ENCODE measurements at places on chromosomes 5 and 9.

DNA sequence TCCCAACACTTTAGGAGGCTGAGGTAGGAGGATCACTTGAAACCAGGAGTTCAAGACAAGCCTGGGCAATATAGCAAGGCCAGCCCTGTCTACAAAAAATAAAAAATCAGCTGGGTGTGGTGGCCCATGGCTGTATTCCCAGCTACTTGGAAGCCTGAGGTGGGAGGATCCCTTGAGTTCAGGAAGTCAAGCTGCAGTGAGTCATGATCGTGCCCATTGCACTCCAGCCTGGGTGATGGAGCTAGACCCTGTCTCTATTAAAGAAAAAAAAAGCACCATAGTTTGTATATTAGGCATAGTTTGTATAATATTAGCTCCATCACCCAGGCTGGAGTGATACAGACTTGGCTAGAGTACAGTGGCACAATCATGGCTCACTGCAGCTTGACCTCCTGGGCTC, 9.6 kb upstream of the NME5 start:
- no peak for DNase-seq

- DNase-seq = no peak
Measured at GRCh38 chr9:125492719-125493118, 214.3 kb downstream of the MAPKAP1 start.

DNA sequence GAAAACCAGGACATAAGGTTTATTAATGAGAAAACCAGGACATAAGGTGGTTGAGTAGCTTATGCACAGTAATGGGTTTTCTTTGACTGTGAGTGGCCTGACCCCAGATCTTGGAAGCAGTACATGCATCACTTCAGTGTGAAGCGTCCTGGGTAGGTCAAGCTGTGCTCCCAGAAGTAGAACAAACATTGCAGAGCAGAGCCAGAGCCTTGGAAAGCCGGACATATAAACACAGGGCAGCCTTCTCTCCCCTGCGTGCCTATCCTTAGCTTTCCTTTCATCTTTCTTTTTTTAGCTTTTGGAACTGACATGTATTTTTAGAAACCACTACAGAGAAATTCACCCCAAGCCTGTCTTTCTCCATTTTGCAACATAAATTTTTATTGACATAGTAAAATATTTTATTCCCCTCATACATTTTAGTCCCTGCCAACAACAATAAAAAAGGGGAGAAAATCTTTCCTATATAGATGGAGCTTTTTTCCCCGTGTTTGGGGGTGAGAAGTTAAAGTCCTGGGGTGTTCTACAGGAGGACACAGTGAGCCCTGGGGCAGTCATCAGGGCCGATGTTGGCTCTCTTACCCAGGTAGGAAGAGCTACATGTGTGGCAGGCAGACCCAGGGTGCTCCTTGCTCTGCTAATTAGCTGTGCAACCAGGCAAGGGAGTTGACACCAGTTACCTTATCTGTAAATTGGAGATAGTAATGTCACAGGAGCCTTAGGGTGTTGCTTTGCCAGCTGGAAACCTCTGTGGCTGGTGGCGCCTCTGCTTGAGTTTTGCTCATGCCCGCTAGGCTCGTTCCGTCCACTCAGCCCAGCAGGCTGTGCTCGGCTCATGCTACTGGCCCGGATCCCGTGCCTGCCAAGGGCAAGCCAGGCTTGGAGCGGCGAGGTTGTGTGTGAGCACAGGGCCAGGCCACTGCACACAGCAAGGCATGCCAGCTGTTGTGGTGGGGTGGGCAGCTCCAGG, 389.6 kb downstream of the KDM4C start:
- DNase-seq = no peak

GRCh38 chr9:80437825-80438224, 866.1 kb downstream of the TLE4 start:
- no peak for DNase-seq

GRCh38 chr9:92265154-92265553, 28.3 kb downstream of the IARS1 start:
- no peak for DNase-seq

DNA sequence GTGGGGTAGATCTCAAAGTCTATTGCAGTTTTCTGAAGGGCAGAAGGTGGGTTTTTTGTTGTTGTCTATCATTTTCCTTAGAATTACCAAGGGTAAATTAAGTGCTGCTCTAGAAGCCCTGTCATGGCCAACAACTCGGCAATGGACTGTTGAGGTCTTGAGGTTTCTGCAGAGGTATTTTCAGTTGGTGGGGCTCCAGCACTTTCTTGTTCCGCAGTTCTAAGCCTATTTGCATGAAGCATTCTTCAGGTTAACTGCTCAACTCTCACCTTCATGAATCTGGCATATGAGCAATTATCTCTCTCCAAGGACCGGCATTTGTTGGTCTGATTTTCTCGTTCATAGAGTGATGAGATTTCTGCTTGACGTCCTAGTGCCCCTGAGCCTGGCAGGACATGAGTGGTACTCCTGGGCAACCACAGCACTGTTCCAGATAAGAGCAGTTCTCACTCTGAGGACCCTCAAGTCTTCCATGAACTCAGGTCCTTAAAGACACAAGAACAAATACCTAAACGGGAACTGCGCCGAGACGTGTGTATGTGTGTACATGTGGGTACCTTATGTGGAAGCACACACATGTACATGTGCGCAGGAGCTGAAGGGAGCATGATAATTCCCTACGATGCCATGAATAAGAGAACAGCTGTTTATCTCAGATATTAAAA, 544.5 kb downstream of the CSNK1G3 start:
- no peak for DNase-seq

GRCh38 chr9:1443450-1443849, 393.3 kb downstream of the DMRT2 start:
- DNase-seq = no peak

DNA sequence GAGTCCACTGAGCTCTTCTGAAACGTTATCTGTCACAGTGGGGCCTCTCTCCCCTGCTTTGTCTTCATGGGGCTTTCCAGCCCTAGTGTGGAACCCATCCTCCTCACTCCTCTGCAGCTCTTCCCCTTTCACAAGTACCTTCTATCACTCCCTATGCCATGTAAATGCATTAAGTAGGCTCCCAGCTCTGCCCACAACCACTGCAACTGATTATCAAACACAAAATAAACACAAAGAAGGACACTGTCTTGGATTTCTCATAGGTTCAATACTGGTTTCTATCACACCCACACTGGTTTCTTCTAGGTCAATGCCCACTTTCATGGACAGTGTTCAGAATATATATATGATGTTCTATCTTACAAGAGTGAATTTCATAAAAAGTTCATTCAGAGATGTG, 139.4 kb downstream of the GNAQ start:
- no peak for DNase-seq
